Progenitor cell of endocrine pancreas (in vitro differentiated cells): ENCODE measurements at places on chromosomes 12 and 14.

- H3K36me3 ChIP-seq: no peaks in the 10 kb centered on the region
- peaks cover 6% of the 10 kb centered on the region for H3K4me1 ChIP-seq
- no peak for DNase-seq
- peaks cover 66% of the 10 kb centered on the region for H3K27me3 ChIP-seq
- H3K27ac ChIP-seq: no peak overlapping the region
- H3K4me3 ChIP-seq: no peak overlapping the region
Observed at GRCh38 chr14:36450550-36450949, 69.5 kb downstream of the NKX2-1 start.

GRCh38 chr12:121796855-121797751 lies 3.6 kb upstream of the RHOF start:
- H3K36me3 ChIP-seq: peaks cover 18% of the 10 kb centered on the region
- peak; percentile 74 for DNase-seq
- peak overlapping the region; percentile 96 for H3K27ac ChIP-seq
- H3K27me3 ChIP-seq: peaks cover 2% of the 10 kb centered on the region
- peak overlapping the region; percentile 56 for H3K4me3 ChIP-seq

- no peak overlapping the region for H3K27ac ChIP-seq
- no peaks in the 10 kb centered on the region for H3K36me3 ChIP-seq
- no peak overlapping the region for H3K4me3 ChIP-seq
- H3K4me1 ChIP-seq: no peaks in the 10 kb centered on the region
- peaks cover 29% of the 10 kb centered on the region for H3K27me3 ChIP-seq
- DNase-seq: no peak
Observed at GRCh38 chr12:107163413-107163812, 70.1 kb upstream of the CRY1 start.

- peaks cover 35% of the 10 kb centered on the region for H3K27me3 ChIP-seq
- no peak overlapping the region for H3K27ac ChIP-seq
- H3K36me3 ChIP-seq: peaks cover 2% of the 10 kb centered on the region
Observed at GRCh38 chr14:89425931-89426330, 8.9 kb upstream of the FOXN3 start.

GRCh38 chr14:25546826-25547225 lies 496.9 kb upstream of the STXBP6 start:
- no peak for DNase-seq
- no peak overlapping the region for H3K27ac ChIP-seq
- H3K27me3 ChIP-seq: no peaks in the 10 kb centered on the region
- H3K4me3 ChIP-seq: no peak overlapping the region

GRCh38 chr12:48907245-48907644 lies 18.0 kb downstream of the FKBP11 start:
- no peaks in the 10 kb centered on the region for H3K27me3 ChIP-seq
- DNase-seq: no peak
- H3K36me3 ChIP-seq: no peaks in the 10 kb centered on the region
